ENCODE measurements at places on chromosomes 4 and X.
A peak's percentile ranks its signal among the peaks of the same experiment; 100 is the strongest.

GRCh38 chrX:153765138-153766079 lies 1.4 kb downstream of the PLXNB3 start:
- no peak for DNase-seq

DNA sequence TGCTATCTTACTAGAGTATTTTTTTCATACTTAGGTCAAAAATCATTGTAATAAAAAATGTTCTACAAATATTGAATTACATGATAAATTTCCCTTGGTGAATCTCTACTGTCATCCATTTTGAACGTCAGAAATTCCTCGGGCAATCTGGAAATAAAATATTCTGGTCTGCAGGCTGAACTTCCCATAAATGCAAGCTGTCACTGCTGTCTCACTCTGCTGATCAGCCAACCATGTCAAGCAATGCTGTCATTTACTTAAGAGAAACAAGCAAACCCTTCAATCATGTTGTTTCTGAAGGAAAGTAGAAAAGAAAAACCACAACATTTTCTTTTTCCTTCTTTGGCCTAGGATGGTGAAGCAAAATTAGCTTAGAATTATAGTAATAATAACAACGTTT lies 514.2 kb upstream of the GALNT7 start:
- DNase-seq, result peak; percentile 75

DNA sequence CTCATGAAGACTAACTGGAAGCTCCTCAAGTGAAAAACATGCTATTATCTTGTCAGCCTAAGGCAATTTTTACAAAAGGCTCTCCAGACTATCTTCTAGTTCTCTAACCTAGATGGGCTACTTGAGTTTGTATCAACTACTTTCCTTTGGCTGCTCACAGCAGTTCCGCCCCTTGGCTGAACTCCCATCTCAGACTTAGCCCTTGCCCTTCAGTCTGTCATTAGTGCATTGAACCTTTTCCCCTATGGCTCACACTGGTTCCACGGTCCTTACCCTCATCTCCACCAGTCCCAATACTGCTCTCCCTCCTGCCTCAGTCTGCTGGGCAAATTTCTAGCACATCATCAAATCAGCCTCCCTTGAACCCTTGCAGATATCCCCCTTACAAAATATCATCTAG lies 362.3 kb downstream of the PPP1R2C start:
- DNase-seq, result no peak

DNA sequence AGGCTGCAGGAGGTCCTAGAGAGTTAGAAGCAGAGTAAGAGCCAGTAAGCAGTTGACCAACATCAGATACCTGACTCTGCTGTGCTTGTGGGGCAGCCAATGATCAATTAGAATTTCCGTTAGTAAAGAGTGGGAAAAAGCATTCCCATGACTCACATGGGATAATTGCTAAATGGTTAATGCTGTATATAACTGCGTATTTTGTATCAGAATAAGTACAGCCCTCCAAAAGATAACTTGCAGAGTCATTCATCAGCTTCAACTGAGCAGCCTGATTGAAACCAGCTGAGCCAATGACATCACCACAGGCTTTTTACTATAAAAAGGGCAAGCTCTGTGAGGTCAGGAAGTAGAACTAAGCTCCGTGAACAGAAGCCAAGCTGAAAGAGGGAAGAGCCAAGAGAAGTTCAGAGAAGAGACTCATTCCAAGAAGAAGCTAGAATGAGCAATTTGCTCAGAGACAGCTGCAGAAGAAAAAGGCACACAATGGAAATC lies 67.9 kb downstream of the PPP3CA start:
- DNase-seq, result peak; percentile 53

DNA sequence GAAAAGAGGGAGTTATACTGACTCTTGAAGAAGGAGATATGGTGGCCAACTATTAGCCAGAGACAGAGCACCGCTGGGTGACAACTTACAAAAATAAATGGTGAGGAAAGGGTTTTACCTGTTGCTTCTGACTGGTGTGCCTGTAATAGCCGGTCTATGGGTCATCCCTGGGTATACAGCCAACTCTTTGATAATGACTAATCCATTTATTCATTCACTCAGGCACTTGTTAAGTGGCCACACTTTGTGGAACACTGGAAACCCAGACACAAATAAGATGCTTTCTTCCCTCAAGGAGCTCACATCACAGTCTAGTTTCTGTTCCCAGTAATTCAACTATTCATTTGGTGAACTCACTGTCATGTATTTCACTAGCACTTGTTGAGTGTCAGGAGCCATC lies 13.2 kb upstream of the CAPN6 start:
- DNase-seq, result peak; percentile 75

DNA sequence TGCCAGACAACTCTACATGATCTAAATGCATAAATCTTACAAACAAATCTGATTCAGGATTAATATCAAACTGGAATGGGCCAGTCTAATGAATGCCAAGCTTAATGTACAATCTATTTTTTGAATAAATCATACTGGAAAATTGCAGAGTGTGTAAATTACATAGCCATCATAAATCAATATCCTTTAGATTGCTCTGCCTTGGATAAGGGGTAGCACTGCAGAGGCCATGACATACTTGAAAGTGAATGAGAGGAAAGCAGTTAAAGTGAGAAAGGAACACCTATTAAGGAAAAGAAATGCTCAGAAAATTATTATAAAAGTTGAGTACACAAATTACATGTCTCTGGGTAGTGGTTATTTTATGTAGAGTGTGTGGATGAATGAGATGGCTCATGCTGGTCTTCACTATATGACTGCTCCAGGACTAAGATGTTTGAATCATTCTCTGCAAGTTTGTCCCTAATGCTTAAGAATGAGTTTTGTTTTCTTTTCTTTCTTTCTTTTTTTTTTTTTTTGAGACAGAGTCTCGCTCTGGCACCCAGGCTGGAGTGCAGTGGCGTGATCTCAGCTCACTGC lies 100.2 kb downstream of the ADGRL3 start:
- no peak for DNase-seq

GRCh38 chr4:183816882-183817509 lies 88.1 kb upstream of the STOX2 start:
- DNase-seq, result peak; percentile 94

- peak; percentile 12 for DNase-seq
These were observed 11.3 kb upstream of the CD99 start for GRCh38 chrX:2679534-2680485.

- DNase-seq, result no peak
These were observed 32.7 kb downstream of the TMEM47 start for GRCh38 chrX:34624416-34624815.

- no peak for DNase-seq
These were observed 121.5 kb downstream of the RAPGEF2 start for GRCh38 chr4:159224408-159224807.

- DNase-seq, result no peak
These were observed 16.7 kb upstream of the ANKRD17 start for GRCh38 chr4:73275318-73275654.

- DNase-seq, result no peak
These were observed 58.7 kb downstream of the SCFD2 start for GRCh38 chr4:53307210-53307609.

DNA sequence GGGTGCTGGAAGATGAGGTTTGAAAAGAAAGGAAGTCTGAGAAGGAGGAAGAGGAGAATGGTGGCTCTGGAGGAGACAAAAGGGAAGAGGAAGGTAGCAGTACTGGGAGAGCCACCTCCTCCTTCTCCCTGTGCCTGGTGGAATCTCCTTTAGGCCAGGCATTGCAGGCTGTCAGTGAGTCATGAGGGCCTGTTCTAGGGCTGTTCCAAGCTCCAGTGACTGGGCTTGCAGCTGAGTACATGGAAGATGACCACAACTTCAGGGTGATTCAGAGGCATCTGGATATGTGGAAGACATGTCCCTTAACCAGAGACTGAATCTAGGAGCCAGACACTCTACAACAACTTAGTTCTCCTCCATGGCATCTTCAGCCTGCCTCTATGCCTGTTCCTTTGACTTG lies 107.8 kb downstream of the EFNB1 start:
- peak; percentile 90 for DNase-seq

GRCh38 chr4:53614591-53614990 lies 23.3 kb upstream of the LNX1 start:
- peak; percentile 13 for DNase-seq

DNA sequence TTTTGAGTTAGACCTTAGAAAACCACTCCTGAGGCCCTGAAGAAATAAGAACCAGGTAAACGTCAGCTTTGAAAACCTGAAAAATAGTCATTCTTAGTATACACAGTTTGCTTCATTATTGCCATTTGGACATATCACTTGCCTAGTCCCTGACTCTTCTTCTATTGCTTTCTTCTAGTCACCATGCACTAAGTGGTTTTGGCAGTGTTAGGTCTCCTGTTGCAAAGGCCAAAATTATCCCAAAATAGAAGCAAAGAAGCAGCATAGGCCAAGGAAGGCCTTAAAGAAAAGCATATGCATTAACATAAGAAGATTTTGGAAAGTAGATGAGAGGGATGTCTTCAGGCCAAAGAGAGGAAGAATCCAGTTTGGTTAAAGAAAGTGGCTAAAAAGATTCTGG lies 24.1 kb upstream of the SMPX start:
- DNase-seq, result no peak

DNA sequence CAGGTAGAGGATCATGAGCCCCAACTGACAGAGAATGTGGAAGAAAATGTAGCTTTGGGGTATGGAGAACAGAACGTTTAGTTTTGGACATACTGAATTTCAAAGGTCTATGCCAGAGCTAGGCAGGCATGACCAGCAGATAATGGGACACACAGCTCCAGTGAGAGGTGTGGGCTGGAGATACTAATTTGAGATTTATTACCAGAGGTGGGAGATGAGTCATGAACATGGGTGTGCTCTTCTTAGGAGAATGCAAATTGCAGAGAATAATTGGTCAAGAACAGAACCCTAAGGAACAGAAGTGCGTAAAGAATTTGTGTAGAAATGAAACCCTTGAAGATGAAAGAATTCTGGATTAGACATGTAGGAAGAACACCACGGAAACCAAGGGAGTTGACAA lies 125.2 kb downstream of the PACRGL start:
- peak; percentile 15 for DNase-seq

GRCh38 chrX:132712350-132712749 lies 223.5 kb upstream of the MBNL3 start:
- DNase-seq, result no peak

GRCh38 chrX:152930516-152930915 lies 32.6 kb downstream of the ZNF185 start:
- no peak for DNase-seq

- no peak for DNase-seq
These were observed 469.0 kb upstream of the MAGEB2 start for GRCh38 chrX:29746326-29746725.

DNA sequence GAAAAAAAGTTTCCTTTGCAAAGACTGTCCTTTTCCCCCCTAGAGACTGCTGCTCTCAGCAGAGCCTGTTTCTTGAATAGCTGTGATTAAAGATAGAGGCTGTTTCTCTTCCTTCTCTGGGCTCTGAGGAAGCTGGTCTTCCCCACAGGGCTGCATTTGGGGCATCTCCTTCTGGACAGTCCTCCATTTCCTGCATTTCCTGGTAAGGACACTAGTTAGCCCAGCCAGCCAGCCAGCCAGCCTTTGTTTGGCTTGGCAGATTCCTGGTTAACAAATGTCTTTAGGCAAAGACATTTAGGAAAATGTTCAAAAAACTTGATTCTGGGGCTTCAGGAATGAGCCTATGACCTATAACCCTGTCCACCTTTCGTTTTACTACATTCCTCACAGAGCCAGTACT lies 34.0 kb upstream of the PLAC1 start:
- no peak for DNase-seq

GRCh38 chr4:147596981-147597380 lies 20.2 kb upstream of the TMEM184C start:
- peak; percentile 93 for DNase-seq

DNA sequence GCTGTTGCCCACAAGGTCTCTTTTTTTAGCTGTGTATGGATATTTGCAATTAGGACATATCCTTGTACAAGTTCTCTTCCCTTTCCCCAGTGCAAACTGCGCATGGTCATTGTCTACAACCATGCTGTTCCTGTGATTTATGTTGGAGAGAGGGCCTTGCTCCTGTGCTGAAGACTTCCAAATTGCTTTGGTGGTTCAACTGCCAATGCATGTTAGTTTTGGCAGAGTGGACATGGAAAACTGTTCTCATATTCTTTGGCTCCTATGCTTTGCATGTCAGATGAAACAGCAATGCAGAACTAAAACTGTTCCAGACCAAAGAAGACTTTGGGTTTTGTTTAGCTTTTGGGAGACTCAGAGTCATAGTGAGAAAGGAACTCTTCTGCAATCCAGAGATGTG lies 148.8 kb upstream of the EDNRA start:
- DNase-seq, result no peak

GRCh38 chrX:71302461-71303213 lies 1.1 kb downstream of the ITGB1BP2 start:
- DNase-seq, result peak; percentile 14

- peak; percentile 94 for DNase-seq
These were observed 122.9 kb downstream of the UBE2NL start for GRCh38 chrX:144006811-144007210.

DNA sequence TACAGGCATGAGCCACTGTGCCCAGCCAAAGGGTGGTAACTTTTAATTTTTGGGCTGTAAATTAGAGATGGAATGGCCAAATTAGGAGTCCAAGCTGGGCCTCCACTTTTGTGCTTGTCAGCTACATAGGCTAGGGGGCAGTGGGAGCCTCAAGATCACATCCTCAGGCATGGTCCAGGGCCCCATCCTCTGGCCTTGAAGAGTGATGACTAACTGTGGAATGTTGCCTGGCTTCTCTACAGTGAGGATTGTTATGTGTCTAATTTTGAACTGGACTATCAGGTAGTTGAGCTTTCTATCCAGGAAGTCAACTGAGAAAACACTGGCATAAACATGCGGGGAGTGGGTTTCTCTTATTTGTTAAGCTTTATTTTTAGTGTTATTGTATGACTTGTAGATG lies 33.0 kb downstream of the CCNG2 start:
- DNase-seq, result peak; percentile 68

DNA sequence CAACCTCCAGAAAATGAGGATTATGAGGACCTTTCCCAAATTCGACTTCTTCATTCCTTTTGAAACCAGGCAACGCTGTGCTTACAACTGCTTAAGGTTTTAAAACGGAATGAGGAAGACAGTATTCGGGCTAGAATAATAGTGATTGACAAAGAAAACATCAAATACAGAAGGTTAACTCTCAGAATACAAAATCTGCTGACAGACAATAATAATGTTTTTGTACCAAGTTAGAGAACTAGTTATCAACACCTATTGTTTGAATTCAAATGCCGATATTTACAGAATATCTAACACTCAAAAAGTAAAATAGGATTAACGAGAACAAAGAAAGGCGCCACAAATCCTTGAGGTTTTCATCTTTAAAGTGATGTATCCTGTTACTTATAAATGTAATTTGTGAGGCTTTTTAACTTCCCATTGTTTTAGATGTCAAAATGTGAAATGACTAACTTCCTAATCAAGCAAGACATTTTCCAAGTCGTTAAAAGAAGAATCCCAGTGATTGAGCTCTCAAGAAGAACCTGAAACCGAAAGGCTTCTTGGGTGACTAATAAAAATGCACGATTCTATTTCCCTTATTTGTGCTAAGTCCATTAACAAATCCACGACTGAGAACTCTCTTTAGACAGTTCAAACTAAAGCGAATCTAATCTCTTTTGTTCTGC lies 118.3 kb downstream of the SORBS2 start:
- DNase-seq, result no peak

- DNase-seq, result no peak
These were observed 161.1 kb downstream of the FBXW7 start for GRCh38 chr4:152374606-152375285.

GRCh38 chr4:6472008-6472386 lies 417 bp downstream of the PPP2R2C start:
- DNase-seq, result no peak

All from kidney tubule cell (primary cell).